ENCODE measurements at places on chromosomes 13 and 19.

- no peak for DNase-seq
Measured at GRCh38 chr13:80586356-80586755, 245.4 kb upstream of the SPRY2 start.

DNA sequence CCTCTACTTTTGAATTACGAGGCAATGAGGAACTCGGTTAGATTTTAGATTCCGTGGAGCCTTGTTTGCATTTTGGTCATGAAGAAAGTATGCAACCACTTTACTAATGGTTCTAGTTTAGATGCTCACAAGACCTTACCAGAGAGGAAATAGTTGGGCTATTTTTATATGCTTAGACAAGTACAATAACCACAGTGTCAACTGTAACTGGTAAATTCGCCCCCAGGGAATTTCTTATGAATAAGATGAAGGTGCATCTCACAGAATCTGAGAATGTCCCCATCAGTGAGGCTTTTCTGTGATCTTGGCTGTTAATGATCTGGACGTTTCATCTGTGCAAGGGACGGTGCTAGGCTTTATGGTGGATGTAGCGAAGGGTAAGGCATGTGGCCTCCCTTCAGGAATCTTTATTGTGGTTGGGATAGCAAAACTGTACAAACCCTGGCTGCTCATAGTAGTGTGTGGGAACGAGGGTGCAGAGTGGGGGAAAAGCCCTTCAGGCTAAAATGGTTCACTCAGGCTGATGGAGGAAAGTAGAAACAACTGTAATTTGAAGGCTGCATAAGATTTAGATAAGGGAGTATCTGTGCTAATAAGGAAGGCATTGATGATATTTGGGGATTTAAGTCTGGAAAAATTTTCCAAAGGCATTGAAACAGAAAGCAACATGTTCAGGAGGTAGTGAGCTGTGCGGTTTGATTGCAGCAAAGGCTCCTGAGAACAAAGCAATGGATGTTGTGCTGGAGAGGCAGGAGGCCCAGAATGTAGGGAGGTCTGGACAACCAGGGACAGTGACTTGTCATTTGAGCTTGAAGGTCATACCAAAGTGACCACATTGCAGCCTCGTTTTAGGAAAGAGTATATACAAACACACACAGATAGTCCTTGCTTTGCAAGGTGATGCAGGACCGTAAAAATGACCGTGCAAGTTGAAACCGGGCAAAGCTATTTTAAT, 28.4 kb downstream of the UBAC2 start:
- no peak for DNase-seq

- DNase-seq, result no peak
Measured at GRCh38 chr19:1262623-1263123, 6.5 kb upstream of the CIRBP start.

GRCh38 chr13:94427313-94427953, 52.0 kb downstream of the DCT start:
- no peak for DNase-seq

DNA sequence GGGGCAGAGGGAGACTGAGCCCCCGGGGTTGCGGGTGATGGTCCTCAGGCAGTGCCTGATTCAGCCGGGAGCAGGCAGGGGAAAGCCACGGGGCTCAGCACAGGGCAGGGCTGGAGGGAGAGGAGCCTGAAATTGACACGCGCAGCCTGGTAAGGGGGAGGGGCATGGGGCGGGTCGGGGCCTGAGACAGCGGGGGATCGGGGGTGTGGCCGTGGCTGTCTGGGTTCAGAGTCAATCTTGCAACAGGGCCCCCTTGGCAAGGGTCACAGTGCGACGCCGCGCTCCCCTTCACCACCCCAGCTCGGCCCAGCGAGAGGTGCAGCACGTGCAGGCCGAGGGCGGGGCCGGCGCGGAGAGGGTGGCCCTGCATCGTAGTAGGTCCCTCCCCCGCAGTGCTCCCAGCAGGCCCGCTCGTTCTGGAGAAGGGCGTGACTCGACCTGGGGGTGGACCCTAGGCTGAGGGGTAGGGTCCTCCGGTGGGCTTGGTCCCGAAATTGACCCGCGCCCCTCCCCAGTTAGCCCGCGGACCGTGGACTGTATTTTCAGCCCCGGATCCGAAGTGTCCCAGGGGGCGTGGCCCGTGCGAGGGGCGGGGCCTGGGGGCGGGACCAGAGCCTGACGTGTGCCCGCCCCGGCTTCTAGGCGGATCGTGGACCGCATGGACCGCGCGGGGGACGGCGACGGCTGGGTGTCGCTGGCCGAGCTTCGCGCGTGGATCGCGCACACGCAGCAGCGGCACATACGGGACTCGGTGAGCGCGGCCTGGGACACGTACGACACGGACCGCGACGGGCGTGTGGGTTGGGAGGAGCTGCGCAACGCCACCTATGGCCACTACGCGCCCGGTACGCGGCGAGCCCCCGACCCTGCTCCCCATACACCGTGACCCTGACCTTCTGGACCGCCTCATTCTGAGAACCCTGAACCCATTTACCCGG, 6.0 kb downstream of the RCN3 start:
- DNase-seq, result peak; percentile 86

DNA sequence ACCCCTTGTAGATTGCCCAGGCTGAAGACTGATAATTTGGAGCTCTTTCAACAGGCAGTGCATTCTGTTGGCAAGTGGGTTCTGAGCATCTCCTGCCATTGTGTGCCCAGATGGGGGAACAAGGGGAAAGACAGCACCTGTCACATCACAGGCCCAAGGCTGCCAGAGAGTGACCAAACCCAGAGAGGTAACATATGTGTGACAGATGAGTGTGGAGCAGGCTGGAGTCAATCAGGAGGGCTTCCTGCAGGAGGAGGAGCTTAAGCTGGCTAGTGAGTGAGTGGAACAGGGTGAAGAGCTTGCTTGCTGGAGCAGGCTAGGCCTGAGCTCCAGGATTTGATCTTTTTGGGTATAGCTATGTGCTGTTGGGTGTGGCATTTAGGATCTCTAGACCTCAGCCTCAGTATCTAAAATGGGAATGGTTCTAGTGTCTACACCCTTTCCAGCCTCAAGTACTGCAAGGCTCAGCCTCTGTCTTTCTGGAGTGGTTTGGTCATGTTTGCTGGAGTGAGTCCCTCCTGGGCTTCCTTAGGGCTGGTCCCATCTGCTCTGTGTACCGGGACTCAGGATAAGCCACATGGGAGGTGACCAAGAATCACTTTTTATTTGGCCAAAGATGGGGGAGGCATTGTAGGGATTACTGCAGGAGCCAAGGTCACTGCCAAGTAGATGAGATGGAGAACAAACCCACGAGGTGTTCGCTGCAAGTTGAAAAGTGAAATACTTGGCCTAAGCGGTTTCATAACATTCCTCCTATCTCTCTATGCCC, 152.4 kb upstream of the TSHZ3 start:
- no peak for DNase-seq

- no peak for DNase-seq
Measured at GRCh38 chr13:112428704-112429103, 52.5 kb downstream of the SPACA7 start.

DNA sequence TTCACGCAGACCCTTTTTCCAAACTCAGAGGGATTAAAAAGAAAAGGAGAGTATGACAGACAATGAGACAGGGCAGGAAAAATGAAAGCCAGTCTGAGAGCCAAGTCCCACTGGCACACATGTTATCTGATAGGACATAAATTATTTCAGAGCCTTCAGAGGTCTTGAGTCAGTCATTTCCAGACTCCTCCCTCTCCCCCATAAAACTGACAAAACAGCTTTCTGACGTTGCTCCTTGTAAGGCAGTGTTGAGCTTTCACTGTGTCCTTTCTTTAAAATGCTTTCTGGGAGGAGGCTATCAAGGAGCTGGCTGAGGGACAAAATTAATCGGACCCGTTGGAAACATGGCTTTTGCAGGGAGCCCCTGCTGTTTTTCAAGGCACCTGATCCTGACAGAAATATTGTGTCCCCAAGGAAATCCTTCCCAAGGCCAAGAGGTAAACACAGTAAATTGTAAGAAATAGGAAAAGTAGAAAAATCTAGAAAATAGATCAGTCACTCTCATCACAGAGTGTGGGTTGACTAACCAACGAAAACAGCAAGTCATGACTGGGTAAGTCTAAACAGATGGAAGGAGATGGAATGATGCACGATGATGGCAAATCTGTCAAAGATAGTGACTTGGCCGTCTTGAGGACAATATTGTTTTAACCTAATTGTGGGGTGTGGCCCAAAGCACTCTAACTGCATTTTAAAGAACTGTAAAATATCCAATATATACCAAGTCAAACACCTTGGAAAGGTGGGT, 89.7 kb downstream of the DCT start:
- no peak for DNase-seq

- DNase-seq, result no peak
Measured at GRCh38 chr13:96181911-96182310, 92.0 kb downstream of the HS6ST3 start.

DNA sequence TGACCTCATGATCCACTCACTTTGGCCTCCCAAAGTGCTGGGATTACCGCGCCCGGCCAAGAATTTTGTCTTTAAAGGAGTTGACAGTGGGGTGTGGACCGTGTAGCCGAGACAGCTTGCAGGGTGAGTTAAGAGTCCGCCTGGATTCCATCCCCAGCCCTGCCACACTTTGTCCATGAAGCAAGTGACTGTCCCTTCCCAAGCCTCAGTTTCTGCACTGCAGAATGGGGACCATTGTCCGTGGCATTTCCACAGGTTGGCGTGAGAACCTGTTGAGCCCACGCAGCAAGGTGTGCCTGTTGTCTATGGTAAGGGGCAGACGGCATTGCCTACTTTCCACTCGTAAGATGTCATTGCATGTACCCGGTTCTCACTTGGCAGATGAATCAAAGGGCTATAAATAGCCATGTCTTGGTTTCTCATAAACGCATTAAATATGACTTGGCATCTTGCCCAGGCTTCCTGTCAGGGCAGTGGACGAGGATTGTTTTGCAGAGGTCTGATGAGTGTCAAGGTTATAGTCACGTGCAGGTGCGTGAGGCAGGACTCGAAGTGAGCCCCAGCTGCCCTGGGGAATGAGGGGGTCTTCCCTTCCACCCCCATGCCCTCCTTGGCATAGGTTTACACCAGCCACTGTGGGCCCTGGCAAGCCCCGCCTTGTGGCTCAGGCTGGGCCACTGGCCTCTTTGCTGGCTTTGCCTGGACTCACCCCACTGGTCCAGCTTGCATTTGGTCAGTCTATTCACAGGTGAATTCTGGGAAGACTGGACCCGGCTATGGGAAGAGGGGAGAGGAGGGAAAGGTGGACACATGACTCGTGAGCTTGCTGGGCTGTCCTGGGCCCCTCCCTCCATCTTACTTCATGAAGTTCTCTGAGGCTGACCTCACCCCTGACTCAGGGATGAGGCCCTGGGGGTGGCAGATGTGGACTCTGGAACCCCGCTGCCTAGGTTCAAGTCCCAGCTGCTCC, 14.6 kb downstream of the FAM187B start:
- peak; percentile 69 for DNase-seq

DNA sequence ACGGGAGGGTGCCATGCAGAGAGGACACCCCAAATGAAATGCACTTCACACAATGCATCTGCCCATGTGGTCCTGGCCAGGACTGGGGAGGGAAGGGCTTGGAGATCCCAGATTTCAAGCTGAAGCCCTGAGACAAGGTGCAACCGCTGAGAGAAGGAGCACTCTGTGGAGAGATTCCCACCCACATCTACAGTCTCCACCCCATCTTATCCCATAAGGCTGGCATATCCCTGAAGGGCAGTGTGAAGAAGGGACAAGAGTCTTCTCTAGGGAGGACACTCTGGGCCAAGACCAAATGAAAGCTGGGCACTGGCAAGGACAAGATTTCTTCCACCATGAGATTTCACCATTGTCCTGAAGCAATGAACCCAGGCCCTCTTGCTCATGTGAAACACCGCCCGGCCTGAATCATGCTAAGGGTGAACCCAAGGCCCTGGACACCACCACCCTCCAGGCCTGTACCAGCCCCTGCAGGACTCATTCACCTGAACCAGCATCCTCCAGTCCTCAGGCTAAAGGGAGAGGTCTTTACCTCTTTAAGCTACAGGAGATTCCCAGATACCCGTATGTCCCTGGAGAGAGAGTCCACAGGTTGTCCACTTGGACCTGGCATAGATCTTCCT, 20.5 kb downstream of the CEACAM4 start:
- no peak for DNase-seq

DNA sequence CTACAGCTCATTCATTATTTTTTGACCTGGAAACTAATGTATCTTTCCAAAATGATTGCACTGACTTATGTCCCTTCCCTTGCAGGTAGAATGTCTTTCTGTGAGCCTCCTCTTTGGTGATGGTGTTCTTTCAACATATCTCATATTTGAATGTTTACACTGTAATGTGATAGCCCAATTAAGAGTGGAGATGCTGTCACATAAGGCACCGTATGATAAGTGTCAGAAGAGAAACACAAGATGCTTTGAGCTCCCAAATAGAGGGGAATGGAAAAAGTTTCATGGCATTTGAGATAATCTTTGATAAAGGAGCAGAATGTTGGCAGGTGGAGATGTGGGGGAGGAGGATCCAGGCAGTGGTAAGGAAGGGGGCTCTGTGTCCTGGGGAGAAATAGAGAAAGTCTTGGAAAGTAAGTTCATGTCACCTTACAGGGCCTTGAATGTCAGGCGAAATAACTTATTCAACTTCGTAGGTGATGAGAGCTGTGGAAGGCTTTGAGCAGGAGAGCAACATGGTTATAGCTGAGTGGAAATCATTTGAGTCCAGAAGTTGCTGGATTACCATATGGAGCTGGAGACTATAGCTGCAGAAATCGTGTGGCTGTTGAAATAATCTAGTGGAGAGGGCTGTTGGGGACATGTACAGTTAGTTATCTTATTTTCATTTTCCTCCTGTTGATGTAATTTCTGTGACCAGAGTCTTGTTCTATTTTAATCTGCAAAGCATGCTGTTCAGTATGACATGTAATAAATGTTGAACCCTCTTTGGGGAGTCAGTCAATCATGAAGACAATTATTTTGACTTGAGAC, 10.3 kb upstream of the RNF113B start:
- no peak for DNase-seq

DNA sequence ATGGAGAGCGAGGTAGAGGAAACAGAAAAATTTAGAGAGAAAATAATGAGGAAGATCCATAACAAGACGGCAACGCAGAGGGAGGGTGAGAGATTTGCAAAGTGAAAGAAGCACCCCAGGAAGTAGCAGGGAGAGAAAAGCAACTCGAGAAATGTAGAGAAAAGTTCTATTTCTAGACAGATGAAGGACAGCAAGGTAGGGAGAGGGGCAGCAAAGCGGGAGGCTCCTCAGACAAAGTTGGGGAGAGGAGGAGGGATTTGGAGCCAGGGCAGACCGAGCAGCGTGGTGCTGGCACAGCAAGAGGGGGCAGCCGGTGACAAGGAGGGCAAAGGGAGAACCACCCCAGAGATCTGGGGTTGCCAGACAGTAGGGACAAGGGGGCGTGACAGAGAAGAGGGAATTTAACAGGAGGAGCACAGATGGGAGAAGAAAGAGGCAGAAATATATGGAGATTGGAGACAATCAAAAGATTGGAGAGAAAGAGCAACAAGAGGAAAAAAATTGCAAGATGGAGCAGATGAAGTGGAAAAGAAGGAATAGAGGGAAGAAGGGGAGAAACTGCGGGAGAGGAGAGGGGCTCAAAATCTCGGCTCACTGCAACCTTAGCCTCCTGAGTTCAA, 989 bp downstream of the ZNF766 start:
- no peak for DNase-seq

Data from activated T-cell treated with anti-CD3 and anti-CD28 coated beads for 4 hours (primary cell).